ENCODE measurements at places on chromosomes 3 and 15.

- DNase-seq = no peak
These were observed 453.2 kb downstream of the EPHB1 start for GRCh38 chr3:135248213-135248612.

GRCh38 chr3:147651107-147651778 is 242.1 kb downstream of the ZIC1 start:
- DNase-seq = no peak

- DNase-seq = no peak
These were observed 827 bp downstream of the WNT5A start for GRCh38 chr3:55486101-55486856.

DNA sequence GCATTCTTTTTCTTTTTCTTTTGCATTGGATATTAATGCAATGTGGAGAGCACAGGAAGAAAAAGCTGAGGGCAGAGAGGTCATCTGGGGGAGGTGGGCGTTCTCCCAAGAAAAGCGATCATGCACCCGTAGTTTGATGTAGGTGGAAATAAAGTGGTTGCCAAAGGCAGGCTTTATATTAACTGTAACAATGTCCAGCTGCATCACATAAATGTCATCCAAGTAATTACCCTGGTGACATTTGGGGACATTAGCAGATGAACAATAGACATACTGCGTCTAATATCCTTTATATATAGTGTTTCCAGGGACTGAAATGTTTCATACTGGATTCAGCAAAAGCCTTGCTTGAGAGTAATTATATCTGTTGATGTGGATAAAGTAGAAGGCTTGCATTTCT is 135.5 kb downstream of the CNTN6 start:
- DNase-seq = no peak

GRCh38 chr3:196138482-196139254 is 56.8 kb upstream of the TFRC start:
- DNase-seq = no peak

DNA sequence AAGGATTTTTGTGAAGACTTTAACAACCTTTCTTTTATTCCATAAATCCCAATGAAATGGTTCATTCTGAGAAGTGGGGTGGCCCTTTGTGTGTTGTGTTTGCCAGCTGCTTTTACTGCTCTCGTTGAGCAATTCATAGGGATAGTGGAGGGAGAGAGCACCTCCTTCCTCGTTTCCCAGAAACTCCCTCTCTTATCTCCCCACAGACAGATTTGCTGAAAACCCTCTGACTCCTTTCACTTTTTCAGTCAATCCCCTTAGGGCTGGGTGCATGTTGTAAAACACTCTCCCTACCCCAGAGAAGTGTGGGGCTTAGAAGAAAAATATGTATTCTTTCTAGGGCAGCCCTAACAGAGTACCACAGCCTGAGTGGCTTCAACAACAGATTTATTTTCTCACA is 557.2 kb upstream of the RGMA start:
- no peak for DNase-seq

- DNase-seq = no peak
These were observed 105.6 kb downstream of the FBLN2 start for GRCh38 chr3:13654330-13655060.

DNA sequence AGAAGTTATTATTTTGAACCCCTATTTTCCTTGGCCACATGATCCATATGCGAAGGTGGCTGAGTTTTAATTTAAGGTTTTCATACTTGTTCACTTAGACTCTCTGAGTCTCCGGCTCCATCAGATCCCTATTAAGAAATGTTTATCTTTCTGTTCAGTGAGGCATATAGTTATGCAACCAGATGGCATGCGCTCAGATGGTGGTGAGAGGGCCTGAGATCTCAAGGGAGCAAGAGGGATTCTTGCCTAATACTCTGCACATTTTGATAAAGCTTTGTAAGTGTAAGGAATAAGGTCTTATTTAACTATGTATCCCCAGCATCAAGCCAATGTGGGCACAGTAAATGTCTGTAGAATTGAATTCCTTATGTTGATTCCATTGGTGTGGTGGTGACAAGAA is 78.9 kb upstream of the DPH6 start:
- no peak for DNase-seq

- no peak for DNase-seq
These were observed 4.9 kb upstream of the DUSP7 start for GRCh38 chr3:52061121-52061910.

- DNase-seq = no peak
These were observed 178.6 kb upstream of the SMAD3 start for GRCh38 chr15:66886686-66887273.

DNA sequence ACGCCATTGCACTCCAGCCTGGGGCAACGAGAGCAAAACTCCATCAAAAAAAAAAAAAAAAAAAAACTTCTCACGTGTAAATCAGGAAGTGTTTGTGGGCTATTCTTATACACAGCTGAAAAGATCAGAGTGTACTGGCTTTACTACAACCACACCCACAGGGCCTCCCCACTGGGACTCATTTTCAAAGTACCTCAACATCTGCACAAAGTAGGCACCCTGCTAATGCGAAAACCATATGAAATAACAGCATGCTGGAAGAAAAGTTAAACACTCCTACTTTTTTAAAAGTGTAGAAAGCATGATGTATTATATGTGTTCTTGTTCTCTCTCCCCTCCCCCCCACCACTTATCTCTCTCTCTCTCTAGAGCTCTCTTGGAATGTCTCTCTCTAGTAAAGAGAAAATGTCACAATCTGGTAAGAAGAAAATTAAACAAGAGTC is 11.1 kb downstream of the UACA start:
- no peak for DNase-seq

GRCh38 chr15:40003116-40003916 is 35.7 kb downstream of the SRP14 start:
- no peak for DNase-seq

- no peak for DNase-seq
These were observed 87.1 kb downstream of the WNT7A start for GRCh38 chr3:13792512-13793371.

DNA sequence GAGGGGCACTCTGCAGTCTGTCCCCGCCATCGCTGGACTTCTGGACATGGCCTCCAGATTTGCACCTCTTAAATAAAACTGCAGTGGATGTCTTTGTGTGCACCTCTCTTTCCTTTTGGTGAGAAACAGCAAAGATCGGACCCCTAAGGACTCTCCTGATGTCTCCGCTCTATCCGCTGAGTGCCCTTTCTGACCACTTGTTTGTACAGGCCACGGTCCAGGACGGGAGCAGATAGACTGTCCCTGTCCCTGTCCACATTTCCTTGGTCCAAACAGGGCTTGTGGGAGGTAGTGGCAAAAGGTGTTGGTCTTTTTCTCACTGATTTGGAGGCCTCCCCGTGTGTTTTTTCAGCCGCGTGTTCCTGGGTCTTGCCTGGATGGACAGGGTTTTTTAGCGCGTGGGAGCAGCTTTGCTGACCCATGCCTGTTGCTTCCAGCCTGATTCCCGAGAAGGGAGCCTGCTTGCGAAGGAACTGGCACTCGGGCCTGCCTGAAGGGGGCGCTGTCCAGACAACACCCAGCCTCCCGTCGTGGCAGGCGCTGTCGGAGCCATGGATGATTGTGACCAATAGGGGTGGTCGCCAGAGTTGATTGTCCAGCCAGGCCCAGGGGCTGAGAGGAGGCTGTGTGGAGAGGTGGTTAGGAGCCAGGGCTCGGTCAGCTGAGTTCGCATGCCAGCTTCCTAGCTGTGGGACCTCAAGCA is 13.2 kb upstream of the STAB1 start:
- DNase-seq = no peak

- DNase-seq = no peak
These were observed 84.3 kb downstream of the MB21D2 start for GRCh38 chr3:192833177-192833890.

DNA sequence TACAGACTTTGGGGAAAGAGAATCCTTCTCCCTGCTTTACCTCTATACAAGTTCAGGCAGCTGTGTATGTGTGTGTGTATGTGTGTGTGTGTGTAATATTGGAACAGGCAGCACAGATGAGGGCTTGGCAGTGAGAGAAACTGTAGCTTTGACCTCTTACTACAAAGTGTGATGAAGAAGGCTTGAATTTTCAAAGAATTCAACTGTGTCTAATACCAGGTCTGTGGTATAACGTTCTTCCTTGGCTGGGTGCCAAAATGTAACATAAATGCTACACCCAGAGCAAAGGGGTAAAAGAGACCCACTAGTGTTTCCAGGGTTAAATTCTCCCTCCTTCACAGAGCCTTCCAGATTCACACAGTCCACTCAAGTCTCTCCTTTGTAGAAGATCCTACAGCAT is 51.1 kb downstream of the CHST2 start:
- DNase-seq = no peak

GRCh38 chr3:127210654-127210943 is 17.7 kb downstream of the PRR23E start:
- no peak for DNase-seq

DNA sequence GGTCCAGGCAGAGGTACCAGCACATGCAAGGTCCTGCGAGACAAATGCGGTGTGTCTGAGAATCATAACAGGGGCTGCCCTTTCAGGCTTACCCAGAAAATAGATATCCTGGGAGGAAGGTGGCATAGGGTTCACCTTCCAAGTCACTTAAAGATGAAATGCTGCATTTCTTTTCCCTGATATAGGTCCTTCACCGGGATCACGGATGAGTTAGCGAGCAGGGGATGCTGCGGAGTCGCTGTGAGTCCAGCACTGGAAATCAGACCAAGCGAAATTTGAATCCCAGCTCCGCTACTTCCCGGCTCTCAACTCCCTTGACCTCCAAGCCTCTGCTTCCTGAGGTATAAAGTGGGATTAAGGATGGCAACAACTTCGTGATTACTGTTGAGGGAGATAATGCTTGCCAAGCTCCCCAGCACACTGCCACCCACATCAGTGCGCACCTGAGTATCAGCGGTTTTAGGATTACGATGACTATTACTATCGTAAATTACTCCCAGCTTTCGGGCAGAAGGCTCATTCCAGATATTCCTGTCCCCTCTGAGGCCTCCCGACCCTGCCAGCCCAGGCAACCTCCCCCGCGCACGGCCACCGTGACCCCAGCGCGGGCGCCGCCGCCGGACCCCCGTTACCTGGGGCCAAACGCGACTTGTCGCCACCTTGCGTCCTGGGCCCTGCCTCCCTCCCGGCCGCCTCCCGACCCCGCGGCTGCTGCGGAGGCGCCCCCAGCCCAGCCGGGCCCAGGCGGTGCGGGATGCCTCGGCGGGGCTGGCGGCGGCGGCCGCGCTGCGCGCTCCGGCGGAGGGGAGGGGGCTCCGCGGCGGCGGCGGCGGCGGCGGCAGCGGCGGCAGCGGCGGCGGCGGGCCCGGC is 589 bp upstream of the GPR27 start:
- no peak for DNase-seq

- DNase-seq = peak; percentile 28
These were observed 74.6 kb upstream of the LEKR1 start for GRCh38 chr3:156751461-156752025.

- no peak for DNase-seq
These were observed 55.2 kb downstream of the TIPARP start for GRCh38 chr3:156729460-156730179.

DNA sequence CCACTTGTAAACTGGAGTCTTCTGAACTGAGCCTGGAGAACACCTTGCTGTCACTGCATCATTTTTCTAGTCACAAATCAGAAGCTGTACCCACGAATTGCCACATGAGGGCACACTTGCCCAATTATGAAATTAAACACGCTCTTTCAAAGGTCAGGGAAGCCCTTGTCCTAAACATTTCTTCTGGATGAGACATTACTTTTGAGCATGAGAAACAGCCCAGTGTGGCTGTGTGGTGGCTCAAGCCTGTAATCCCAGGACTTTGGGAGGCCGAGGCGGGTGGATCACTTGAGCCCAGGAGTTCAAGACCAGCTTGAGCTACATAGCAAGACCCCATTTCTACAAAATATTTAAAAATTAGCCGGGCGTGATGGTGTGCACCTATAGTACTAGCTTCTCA is 27.5 kb upstream of the CFAP161 start:
- peak; percentile 67 for DNase-seq

DNA sequence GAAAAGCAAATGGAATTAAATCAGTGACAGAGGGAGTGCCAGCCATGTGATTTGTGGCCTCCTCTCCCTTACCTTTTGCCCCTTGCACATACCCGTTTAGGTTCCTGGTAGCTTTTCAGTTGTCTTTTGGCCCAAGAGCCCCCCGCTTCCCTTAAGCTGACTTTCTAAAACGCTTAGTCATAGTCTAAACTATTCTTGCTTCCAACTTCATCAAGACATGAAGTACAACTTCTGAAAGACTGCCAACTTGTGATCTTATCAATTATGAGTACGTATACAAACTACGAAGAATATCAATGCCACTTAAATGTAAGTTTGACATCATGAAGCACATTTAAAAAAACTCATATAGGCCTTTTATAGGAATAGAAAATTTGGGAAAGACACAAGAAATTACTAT is 61.9 kb downstream of the EIF3J start:
- DNase-seq = no peak

- DNase-seq = no peak
These were observed 68.3 kb downstream of the GALK2 start for GRCh38 chr15:49238342-49238741.

DNA sequence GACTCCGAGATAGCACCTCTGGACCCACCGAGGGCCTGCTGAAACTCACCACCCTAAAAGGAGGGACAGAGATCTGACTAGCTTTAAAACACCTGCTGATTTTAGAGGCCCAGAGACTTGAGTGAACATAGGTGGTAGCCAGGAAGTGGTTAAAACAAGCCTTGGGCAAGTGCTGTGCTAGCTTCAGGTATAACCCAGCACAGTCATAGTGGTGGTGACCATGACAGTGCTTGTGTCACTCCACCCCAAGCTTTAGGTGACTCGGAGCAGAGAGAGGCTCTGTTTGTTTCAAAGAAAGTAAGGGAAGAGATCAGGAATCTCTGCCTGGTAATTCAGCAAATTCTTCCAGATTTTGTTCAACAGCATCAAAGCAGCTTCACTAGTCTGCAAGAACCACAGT is 641.1 kb upstream of the BCHE start:
- DNase-seq = no peak

DNA sequence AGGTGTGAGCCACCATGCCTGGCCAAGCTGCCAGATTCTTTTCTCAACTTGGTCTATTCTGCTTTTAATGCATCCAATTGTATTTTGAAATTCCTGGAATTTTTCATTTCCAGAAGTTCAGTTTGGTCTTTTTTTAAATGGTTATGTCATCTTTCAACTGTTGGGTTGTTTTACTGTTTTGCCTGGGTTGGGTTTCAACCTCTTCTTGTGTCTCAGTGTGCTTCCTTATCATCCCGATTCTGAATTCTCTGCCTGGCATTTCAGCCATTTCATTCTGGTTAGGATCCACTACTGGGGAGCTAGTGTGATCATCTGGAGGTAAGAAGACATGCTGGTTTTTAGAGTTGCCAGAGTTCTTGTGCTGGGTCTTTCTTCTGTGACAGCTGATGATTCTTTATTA is 61.5 kb downstream of the LRRC49 start:
- no peak for DNase-seq

DNA sequence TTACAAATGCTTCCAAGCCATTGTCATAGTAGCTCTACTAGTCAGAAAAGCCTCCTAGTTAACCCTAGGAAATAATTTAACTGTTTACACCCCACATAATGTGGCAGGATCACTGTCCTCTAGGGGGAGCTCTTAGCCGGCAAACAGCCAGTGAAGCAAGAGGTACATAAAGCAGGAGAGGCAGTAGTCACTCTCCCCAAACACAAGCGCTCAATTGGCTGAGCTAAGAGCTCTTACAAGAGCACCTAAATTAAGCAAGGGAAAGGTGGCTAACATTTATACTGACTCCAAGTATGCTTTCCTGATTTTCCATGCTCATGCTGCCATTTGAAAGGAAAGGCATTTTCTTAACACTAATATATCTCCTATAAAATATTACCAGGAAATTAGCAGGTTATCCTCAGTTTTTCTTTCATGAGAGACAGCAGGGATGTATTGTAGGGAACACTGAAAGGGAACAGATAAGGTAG is 37.6 kb downstream of the NCEH1 start:
- DNase-seq = peak; percentile 89

Measured in NCI-H2081 (cell line).